ENCODE measurements at places on chromosomes 7 and 10. TPM values are rescaled to one million over a fixed set of nuclear protein-coding genes. Genes with fewer than 3 reads are reported as not detected.

The MEST gene
- 3.5 TPM for total RNA-seq

The PIP gene
- not detected for total RNA-seq

The NMT2 gene
- total RNA-seq, result 36.5 TPM

The TMEM139 gene
- total RNA-seq, result 0.65 TPM

The BNIP3 gene
- total RNA-seq, result 61.5 TPM

The DNAJC12 gene
- 2.6 TPM for total RNA-seq

The HERC4 gene
- total RNA-seq, result 50.1 TPM

The LRGUK gene
- total RNA-seq, result 0.18 TPM

The ADCK2 gene
- total RNA-seq, result 20.8 TPM

The GIGYF1 gene
- total RNA-seq, result 42.1 TPM

All from activated CD8-positive, alpha-beta T cell treated with anti-CD3 and anti-CD28 coated beads, Interleukin-2, amount 10 ng/mL, durations not matched to agents 7 days and 5 days (primary cell).